Heart right ventricle (tissue), 16 donors: ENCODE measurements at places on chromosomes 11 and 22. TPM values are rescaled to one million over a fixed set of nuclear protein-coding genes. Genes with fewer than 3 reads are reported as not detected.

DNA sequence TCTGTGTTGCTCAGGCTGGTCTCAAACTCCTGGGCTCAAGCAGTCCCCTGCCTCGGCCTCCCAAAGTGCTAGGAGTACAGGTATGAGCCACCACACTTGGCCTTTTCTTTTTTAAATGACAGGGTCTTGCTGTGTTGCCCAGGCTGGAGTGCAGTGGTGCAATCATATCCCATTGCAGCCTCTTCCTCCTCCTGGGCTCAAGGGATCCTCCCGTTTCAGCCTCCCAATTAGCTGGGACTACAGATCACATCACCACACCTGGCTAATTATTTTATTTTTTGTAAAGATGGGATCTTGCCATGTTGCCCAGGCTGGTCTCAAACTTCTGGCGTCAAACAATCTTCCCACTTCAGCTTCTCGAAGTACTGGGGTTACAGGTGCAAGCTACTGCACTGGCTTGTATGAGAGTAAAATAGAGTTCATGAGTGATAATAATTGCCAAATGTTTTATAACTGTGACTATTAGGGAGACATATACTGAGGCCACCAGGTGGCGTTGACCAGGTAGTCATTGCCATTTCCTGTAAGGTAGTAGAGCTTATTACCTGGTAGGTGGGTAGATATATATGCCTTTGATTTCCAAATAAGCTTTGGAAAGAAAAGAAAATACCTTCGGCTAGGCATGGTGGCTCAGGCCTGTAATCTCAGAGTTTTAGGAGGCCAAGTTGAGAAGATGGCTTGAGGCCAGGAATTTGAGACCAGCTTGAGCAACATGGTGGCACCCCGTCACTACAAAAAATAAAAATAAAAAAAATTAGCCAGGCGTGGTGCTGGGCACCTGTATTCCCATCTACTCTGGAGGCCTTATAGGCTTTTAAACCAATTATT lies 5.4 kb downstream of the FDX1 start:
- DNase-seq = no peak

GRCh38 chr11:103661185-103661584 lies 375.3 kb upstream of the DDI1 start:
- DNase-seq = no peak

The RFPL2 gene
- not detected for total RNA-seq

The TMPRSS13 gene
- total RNA-seq = not detected

The TMEM191C gene
- total RNA-seq = 1.8 TPM
